ENCODE measurements at places on chromosomes 2 and 18. TPM values are rescaled to one million over a fixed set of nuclear protein-coding genes. Genes with fewer than 3 reads are reported as not detected.

The ABCG5 gene
- polyA plus RNA-seq, result 0.05 TPM

The BUB1 gene
- 11.9 TPM for polyA plus RNA-seq

The CNOT9 gene
- polyA plus RNA-seq, result 30.5 TPM

The MMADHC gene
- 70.1 TPM for polyA plus RNA-seq

The SPP2 gene
- polyA plus RNA-seq, result not detected

The COX5B gene
- 155 TPM for polyA plus RNA-seq

The CLEC4F gene
- 0.13 TPM for polyA plus RNA-seq
